Stimulated activated CD4-positive, alpha-beta T cell treated with anti-CD3 and anti-CD28 coated beads, Interleukin-4, amount 100 ng/mL, for 1 hour (primary cell): ENCODE measurements at places on chromosomes 12 and 14.
A peak's percentile ranks its signal among the peaks of the same experiment; 100 is the strongest.

DNA sequence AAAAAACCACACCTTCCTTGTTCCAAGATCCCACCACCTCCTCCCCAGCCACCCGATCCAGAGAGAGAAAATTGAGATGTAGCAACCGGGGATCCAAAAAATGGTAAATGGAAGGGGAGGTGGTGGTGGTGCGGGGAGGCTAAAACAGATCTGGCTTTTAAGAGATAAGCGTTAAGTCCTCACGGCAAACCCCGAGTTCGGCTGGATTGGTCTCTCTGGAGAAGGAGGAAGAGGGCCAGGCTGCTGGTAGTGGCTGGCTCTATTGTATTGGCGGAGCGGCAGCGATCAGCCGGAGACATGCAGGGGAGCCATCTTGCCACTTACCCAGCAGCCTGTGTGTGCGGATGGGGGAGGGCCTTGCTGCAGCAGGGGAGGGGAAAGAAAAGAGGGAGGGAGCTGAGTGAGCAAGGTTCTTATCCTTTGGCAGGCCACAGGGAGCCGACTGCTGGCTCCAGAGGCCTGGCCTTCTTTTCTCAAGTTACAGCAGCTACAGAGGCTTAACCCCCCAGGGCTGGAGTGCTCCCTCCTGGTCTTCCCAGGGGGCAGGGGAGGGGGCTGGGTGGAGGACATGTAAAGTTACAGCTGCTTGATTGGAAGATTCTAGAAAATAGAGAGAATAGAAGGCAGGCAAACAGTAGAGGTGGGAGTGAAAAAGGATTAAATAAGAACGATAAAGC, 14.1 kb upstream of the CDH24 start:
- peak; percentile 78 for DNase-seq

DNA sequence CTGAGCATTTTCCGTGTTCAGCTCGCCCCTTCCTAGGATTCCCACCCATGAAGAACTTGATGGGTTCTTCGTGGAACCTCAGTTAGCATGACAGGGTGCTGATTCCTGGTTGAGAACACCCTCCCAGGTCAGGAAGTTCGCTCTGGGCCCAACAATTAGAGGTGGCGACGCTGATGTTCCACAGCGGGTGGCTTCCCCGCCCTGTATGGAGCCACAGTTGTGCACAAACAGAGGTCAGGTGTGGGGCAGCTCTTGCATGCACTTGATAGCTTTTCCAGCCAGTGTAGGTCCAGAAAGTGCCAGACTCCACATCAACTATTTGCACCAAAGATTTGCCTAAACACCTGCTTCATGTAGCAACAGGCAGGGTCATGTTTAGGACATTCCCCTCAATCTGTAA, 788.2 kb downstream of the MED13L start:
- no peak for DNase-seq

DNA sequence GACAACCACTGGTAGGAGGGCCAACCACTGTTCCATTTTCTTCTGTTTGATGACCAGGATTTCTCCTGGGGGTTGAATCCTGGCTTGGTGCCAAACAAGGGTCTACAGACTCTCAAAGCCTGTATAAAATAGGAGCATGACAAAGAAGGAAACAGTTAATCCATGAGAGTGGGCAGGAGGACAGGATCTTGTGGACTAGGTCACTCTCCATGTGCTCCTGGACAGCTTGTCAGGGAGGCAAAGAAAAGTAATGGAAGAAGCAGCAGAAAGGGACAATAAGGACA, 243.7 kb downstream of the AKAP6 start:
- no peak for DNase-seq

DNA sequence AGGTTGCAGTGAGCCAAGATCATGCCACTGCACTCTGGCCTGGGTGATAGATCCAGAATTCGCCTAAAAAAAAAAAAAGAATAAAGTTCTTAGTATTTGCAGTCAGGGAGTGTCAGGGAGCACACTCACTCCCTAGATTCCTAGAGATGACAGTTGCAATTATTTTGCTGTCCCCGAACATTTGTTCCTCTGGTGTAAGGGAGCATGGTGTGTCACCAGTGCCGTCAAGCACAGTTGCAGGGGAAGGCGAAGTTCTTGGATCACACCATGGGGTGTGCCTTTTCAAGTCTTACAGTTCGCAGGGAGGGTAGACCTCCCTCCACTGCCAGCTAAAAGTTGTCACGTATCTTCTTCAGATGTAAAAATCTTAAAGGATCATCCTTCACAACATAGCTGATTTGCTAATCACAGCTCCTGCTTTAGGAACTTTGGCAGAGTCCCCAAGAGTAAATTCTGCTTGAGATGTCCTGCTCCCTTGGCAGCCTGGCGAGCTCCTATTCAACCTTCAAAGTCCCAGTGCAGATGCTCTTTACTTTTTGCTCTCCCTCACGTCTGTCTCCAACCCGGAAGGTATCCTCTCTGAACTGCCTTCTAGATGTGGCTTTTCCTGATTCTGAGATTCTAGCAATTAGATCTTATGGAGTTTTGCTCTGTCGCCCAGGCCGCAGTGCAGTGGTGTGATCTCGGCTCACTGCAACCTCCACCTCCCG, 11.3 kb downstream of the ACACB start:
- no peak for DNase-seq

- peak; percentile 34 for DNase-seq
These were observed 68.7 kb downstream of the NIN start for GRCh38 chr14:50762001-50762930.

GRCh38 chr12:62758216-62758615, 176.7 kb downstream of the PPM1H start:
- no peak for DNase-seq

DNA sequence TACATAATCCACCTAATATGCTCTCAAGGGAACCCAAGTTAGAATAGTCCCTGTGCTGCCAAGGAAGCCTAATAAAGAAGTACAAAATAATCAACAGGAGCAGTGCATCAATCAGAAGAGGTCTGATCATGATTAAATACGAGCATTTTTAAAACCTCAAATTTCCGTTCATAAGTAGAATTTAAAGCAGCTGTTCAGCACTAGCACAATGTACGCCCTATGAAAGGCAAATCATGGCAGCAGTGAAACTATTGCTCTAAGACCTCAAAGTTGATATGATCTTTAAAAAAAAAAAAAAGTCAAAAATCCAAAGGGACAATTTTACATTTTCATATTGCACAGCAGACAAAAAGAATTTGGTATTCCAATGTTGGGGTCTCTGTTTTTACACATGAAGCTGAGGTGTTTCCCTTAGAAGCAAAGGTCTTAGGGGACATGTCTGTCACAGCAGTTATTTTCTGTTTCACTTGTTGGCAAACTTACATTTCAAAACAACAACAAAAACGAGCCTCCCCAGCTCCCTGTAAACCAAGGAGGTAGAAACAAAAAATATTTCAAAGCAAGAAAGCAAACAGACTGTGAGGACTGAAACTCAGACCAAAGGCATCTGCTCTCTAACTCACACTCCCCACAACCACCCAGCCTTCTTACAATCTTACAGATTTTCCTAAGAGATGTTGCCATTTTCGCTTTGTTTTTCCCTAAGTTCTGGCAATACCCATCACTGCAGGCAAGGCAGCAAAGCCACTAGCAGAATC, 28.2 kb downstream of the SOX5 start:
- DNase-seq, result no peak

- no peak for DNase-seq
These were observed 15.1 kb upstream of the CISTR start for GRCh38 chr12:53766881-53767280.

DNA sequence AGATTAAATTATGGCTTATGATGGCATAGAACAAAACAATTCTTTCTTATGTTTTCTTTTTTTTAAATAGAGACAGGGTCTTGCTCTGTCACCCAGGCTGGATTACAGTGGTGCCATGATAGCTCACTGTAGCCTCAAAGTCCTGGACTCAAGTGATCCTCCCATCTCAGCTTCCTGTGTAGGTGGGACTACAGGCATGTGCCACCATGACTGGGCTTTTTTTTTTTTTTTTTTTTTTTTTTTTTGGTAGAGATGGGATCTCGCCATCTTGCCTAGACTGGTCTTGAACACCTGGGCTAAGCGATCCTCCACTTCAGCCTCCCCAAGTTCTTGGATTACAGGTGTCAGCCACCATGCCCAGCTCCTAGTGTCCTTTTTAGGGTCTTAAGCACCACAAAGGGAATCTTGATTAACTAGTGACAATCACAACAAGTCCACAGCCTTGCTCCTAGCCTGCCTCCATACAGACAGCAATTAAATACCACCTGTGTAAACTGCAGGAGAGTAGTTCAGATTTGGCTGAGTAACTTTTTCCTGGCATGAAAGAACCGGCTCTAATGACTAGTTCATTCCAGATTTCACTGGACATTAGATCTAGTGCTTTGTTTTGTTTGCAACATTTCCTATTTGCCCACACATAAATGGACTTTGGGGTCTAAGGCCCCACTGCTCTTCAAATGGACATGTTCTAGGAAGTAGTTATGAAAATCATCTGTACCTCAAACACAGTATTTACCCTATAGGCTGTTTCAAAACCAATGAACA, 61.6 kb downstream of the SH2B3 start:
- no peak for DNase-seq

- DNase-seq, result no peak
These were observed 108.2 kb downstream of the STXBP6 start for GRCh38 chr14:24941719-24942118.

- no peak for DNase-seq
These were observed 5.4 kb downstream of the GAPDH start for GRCh38 chr12:6539707-6540134.

- no peak for DNase-seq
These were observed 74.9 kb downstream of the PCNX1 start for GRCh38 chr14:70982200-70982599.

- DNase-seq, result no peak
These were observed 2.9 kb downstream of the C1R start for GRCh38 chr12:7089196-7089871.

GRCh38 chr12:57496822-57497221, 9.0 kb downstream of the MARS1 start:
- DNase-seq, result no peak

GRCh38 chr12:109770104-109770860, 56.7 kb downstream of the FAM222A start:
- no peak for DNase-seq

DNA sequence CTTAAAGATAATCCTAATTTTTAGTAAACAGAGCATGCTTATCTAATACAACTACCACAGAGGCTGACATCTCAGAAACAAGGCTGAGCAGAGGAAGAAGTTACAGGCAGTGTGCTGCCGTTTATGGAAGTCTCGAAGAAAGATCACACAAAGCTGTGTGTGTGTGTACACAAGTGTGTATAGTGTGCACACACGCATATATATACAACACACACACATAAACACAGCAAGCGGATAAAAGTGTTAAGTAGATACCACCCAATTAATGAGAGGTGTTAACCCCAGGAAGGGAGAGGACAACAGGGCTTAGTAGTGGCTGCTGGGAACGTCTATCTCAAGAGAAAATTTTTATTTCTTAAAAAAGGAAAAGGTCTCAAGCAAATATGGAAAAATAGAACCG, 15.3 kb downstream of the CCDC88C start:
- no peak for DNase-seq

GRCh38 chr12:132537836-132538662, 48.1 kb downstream of the FBRSL1 start:
- no peak for DNase-seq

GRCh38 chr14:76706811-76707210, 54.5 kb upstream of the VASH1 start:
- no peak for DNase-seq

DNA sequence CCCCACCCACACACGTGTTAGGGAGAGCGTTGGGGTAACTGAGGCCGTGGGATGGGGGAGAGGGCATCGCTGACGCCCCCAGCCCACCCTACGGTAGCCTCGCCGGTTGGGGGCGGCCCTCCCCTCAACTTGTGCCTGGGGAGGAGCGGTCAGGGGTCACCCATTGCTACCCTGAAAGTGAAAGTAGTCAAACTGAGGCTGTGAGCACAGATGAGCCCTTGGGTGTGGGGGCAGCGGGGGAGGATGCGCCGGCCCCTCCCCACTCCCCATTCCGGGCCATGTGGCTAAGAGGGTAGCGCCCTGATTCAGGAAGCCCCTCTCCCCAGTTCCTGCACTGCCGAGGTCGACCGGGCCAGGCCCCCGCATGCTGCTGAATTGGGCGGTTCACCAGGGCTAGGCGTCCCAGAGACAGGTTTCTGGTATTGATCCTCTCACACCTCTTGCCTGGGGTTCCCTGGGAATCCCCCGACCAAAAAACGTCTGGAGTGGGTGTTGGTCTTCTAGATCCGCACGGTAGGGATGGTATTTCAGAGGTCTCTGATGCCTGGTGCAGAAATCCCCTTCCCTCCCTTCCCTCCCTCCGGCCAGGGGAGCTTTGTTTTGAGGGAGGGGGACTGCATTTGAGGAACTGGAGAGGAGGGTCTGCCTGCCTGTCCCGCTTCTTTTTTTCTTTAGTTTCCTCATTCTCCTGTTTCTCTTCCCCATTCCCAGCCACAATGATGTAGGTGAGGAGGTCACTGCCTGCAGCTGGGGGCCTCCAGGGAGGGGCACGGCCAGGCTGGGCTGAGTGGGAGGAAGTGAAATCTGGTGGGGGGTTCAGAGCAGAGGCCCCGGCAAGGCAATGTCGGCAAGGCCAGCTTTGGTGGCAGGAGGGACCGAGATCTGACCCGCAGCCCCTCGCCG, 1.0 kb downstream of the SH2B3 start:
- peak; percentile 61 for DNase-seq

GRCh38 chr12:103924761-103925641, 5.2 kb upstream of the HSP90B1 start:
- DNase-seq, result peak; percentile 41

- DNase-seq, result no peak
These were observed 384.9 kb downstream of the SOX5 start for GRCh38 chr12:23564451-23565152.

DNA sequence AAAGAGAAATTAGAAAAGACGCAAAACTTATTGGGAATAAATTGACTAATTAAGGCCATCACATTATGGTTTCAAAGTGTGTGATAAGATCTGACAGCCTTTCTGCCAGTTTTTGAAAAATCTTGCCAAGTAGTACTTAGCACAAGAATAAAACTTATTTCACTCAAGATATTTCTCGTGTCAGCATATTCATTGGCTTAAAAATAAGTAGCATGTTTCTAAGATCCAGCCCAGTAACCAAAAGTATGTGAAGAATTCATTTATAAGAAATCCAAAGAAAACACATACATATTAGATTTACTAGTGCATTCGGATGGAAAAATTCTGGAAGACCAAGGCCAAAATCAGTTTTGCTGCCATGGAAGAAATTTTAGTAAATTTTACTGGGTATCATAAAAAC, 1135.0 kb downstream of the GALC start:
- no peak for DNase-seq

DNA sequence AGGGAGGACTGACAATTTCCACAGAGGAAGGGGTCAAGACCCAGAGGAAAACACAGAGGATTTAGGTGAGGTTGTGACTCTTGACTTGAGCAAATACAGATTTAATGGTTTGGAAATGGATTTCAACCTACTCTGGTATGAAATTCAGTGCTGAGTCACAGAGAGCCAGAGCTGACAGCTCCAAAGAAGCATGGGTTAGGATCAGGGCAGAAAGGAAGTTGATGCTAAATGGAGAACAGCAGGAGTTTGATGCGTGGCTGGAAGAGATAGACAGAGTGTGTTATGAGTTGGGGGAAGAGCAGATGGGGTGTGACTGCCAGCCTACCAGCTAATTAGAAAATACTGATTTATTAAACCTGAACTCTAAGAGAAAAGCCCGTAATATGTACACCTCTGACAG, 272.6 kb downstream of the FOXG1 start:
- DNase-seq, result no peak

GRCh38 chr12:96258104-96258961, 64.2 kb downstream of the ELK3 start:
- no peak for DNase-seq

GRCh38 chr14:23159532-23159931, 23.9 kb downstream of the SLC7A8 start:
- DNase-seq, result no peak
